ENCODE measurements at places on chromosomes 4 and X.

- no peak overlapping the region for H3K27ac ChIP-seq
- H3K4me3 ChIP-seq, result no peak overlapping the region
- no peaks in the 10 kb centered on the region for H3K36me3 ChIP-seq
- H3K4me1 ChIP-seq, result peaks cover 15% of the 10 kb centered on the region
- no peak for DNase-seq
- no peaks in the 10 kb centered on the region for H3K27me3 ChIP-seq
These were observed 184.2 kb downstream of the GASK1B start for GRCh38 chr4:157988641-157989040.

DNA sequence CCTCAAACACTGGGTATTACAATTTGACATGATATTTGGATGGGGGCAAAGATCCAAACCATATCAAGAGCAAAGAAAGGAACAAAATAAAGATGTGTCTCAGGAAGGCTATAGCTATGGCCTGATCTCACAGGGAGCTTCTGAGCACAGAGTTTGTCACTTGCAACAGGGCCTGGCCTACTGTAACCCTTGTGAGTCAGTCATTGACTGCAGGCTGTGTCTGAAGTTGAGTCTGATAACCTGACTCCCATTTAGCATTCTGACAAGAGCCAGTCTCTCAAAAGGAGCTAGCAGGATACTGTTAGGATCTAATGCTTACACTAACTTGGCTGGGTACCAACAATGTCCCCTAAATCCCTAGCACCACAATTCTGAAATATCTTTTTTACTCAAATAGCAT lies 612.5 kb upstream of the TECRL start:
- no peaks in the 10 kb centered on the region for H3K4me1 ChIP-seq
- H3K27ac ChIP-seq, result no peak overlapping the region
- no peak for DNase-seq
- no peaks in the 10 kb centered on the region for H3K27me3 ChIP-seq
- no peaks in the 10 kb centered on the region for H3K36me3 ChIP-seq

- no peaks in the 10 kb centered on the region for H3K4me1 ChIP-seq
- no peaks in the 10 kb centered on the region for H3K27me3 ChIP-seq
- peak; percentile 29 for DNase-seq
- H3K27ac ChIP-seq, result no peak overlapping the region
- H3K4me3 ChIP-seq, result no peak overlapping the region
- H3K36me3 ChIP-seq, result no peaks in the 10 kb centered on the region
These were observed 219.7 kb downstream of the DCLK2 start for GRCh38 chr4:150297861-150298474.

- H3K4me3 ChIP-seq, result no peak overlapping the region
- no peaks in the 10 kb centered on the region for H3K27me3 ChIP-seq
These were observed 739.0 kb downstream of the GRID2 start for GRCh38 chr4:93042746-93043145.

DNA sequence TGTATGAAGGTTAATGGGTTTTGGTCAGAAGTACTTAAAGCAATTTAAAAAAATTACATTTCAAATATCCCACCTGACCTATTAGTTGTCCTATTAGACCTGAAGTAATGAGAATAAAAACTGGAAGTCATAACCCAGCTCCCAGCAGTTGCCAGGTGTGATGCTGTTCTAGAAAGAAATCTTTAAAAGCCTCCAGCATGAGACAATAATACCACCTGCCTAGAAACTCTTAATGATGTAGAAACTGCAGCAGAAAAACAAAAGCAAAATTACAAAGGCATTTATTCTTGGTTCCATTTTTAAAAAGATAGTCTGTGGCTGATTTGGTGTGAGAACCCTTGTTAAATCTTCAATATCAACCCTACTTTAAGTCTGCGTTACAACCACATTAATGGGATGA lies 1137.7 kb upstream of the TENM3 start:
- H3K36me3 ChIP-seq, result no peaks in the 10 kb centered on the region
- H3K4me1 ChIP-seq, result no peaks in the 10 kb centered on the region
- H3K4me3 ChIP-seq, result no peak overlapping the region
- no peaks in the 10 kb centered on the region for H3K27me3 ChIP-seq
- H3K27ac ChIP-seq, result no peak overlapping the region
- no peak for DNase-seq

DNA sequence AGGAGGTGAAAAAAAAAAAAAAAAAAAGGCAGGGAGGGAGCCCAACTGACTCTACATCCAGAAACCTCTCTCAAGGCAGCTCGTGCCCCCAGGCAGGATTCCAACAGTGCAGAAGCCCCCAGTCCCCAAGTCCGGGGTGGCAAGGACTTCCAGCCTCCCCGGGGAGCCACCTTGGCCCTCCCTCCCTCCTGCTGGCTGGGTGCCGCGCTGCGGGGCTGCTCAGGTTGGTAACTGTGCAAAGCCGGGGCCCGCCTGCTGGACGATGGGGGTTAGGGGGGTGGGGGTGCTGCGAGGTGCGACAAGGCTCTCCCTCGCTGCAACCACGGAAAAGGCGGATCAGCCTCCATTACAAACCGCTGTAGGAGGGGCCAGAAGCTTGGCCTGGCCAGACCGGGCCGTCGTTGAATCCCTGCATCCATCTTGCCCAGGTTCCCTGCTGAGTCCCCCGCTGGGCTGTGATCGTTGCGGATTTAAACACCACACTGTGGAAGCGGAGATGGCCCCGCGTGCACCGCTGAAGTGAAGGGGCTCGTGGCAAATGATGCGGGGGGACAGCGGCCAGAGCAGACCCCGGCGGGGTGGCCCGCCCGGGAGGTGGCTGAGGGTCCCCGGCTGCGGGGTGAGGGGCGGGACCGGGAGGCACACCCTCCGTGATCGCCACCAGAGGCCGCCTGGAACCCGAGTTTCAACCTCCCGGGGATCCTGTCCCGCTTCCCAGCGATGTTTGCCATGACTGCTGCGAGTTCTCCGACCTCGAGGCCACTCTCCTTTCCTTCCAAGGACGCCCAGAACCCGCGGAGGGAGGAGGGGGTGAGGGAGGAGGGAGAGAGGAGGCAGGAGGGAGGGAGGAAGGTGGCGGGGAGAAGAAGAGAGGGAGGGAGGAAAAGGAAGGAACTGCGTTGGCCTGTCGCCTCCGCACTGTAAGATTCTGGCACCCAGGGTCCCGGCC lies 58.0 kb upstream of the DDX3X start:
- H3K4me3 ChIP-seq, result peak overlapping the region; percentile 2
- no peaks in the 10 kb centered on the region for H3K36me3 ChIP-seq
- DNase-seq, result peak; percentile 51
- peaks cover 5% of the 10 kb centered on the region for H3K4me1 ChIP-seq
- H3K27ac ChIP-seq, result peak overlapping the region; percentile 38
- H3K27me3 ChIP-seq, result no peaks in the 10 kb centered on the region

DNA sequence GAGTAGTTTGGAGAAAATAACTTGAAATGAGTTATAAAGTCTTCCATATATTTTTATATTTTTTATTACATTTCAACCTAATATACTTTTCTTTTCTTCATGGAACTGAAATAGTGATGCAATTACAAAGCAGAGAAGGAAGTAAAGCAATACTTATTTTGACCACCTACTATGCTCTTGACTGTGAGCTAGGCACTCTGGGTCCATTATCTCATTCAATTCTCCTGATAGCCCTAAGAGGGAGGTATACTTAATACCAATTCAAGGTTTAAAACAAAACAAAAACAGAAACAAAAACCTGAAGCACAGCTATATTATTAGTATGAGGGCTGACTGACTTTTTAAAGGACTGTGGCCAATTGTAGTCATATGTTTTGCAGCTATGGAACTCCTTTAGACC lies 193.5 kb downstream of the MAD2L1 start:
- DNase-seq, result no peak
- no peak overlapping the region for H3K27ac ChIP-seq
- H3K4me1 ChIP-seq, result peaks cover 17% of the 10 kb centered on the region
- no peak overlapping the region for H3K4me3 ChIP-seq

DNA sequence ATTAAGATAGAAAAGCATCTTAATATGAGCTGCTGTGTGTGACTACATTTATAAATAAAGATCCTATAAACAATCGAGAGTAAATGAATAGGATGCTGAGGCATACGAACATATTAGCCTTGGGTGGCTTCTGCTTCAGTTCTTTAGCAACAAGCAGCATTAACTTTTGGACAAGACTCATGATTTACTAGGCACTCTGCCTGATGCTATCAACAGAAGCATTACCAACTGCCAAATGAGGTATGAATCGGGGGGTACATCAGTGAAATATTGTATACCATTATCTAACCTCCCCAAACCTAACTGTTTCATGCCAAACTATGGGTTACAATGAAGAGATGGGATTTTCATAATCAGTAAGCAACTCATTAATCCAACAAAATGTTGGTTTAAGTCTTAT lies 113.1 kb downstream of the RAB28 start:
- no peaks in the 10 kb centered on the region for H3K36me3 ChIP-seq
- no peaks in the 10 kb centered on the region for H3K4me1 ChIP-seq
- no peak overlapping the region for H3K27ac ChIP-seq
- H3K27me3 ChIP-seq, result no peaks in the 10 kb centered on the region

DNA sequence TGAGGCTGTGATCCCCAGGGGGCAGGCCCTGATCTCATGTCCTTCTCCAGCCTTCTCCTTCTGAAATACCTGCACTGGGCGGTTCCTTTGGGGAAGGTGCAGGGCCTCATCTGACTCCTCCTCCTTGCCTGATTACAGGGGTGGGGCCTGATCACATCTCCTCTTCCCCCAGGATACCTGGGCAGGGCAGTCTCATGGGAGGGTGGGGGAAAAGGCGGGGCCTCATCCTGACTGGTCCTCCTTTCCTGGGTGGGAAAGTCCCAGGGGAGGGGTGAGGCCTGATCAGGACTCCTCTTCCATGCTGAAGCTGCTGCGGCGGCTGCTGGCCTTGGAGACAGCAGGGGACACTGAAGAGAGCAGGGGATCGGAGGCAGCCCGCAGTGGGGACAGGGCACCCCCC lies 13.3 kb downstream of the TFE3 start:
- H3K4me3 ChIP-seq, result no peak overlapping the region
- DNase-seq, result no peak
- no peak overlapping the region for H3K27ac ChIP-seq
- H3K27me3 ChIP-seq, result no peaks in the 10 kb centered on the region
- H3K4me1 ChIP-seq, result no peaks in the 10 kb centered on the region
- no peaks in the 10 kb centered on the region for H3K36me3 ChIP-seq

GRCh38 chrX:77960567-77960966 lies 8.9 kb downstream of the PGAM4 start:
- H3K27ac ChIP-seq, result no peak overlapping the region
- no peaks in the 10 kb centered on the region for H3K36me3 ChIP-seq
- DNase-seq, result no peak
- no peaks in the 10 kb centered on the region for H3K4me1 ChIP-seq

GRCh38 chrX:68183612-68184214 lies 249.6 kb downstream of the OPHN1 start:
- no peaks in the 10 kb centered on the region for H3K4me1 ChIP-seq
- H3K4me3 ChIP-seq, result no peak overlapping the region
- no peak for DNase-seq

DNA sequence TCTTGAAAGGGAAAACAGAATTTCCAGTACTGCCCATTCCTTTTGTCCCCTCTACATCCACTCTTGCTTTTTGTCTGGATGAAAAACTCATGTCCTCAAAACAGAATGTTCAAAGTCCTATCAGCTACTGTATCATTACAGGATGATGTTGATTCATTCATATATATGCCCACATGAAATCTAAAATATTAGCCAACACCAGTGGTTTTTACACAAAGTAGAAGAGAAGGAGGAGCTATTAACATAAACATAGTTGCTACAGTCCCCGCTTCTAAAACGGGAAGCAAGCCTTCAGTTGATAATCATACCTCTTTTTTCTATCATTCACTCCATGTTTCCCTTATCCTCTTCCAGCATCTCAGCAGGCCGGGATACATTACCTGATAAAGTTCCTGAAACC lies 7.7 kb upstream of the THOC2 start:
- no peak overlapping the region for H3K27ac ChIP-seq
- H3K27me3 ChIP-seq, result no peaks in the 10 kb centered on the region
- DNase-seq, result no peak
- no peaks in the 10 kb centered on the region for H3K36me3 ChIP-seq
- H3K4me3 ChIP-seq, result no peak overlapping the region

GRCh38 chrX:25754399-25754798 lies 383.7 kb upstream of the MAGEB18 start:
- H3K27ac ChIP-seq, result no peak overlapping the region
- no peaks in the 10 kb centered on the region for H3K27me3 ChIP-seq
- no peak for DNase-seq

DNA sequence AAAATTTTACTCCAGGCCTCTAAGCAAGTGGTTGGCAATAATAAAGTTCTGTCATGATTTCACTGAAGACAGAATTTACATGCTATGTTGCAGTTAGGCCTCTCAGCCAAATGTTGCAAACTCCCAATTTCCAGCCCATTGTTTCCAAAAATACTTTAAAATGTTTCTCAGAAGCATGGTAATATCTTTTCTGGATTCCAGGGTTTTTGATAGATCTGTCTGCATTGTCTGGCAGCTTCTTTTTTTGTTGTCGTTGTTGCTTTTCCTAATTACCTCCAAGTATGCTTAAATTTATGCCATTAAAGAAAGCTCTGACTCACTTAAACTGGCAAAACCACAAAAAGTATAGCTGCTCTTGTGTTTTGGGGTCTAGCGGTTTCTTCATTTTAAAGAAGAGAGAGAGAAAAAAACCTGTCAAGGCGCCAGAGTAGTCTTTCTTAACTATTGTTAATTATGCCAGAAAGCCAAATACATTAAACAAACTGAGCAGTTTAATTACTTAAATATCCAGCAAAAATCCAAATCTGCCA lies 97.0 kb downstream of the AGTR2 start:
- no peak for DNase-seq
- H3K36me3 ChIP-seq, result no peaks in the 10 kb centered on the region
- no peak overlapping the region for H3K4me3 ChIP-seq
- no peak overlapping the region for H3K27ac ChIP-seq

- peaks cover 23% of the 10 kb centered on the region for H3K4me1 ChIP-seq
- H3K4me3 ChIP-seq, result peak overlapping the region; percentile 81
- peak overlapping the region; percentile 94 for H3K27ac ChIP-seq
- no peaks in the 10 kb centered on the region for H3K36me3 ChIP-seq
These were observed 616 bp downstream of the WDR1 start for GRCh38 chr4:10115797-10116568.

DNA sequence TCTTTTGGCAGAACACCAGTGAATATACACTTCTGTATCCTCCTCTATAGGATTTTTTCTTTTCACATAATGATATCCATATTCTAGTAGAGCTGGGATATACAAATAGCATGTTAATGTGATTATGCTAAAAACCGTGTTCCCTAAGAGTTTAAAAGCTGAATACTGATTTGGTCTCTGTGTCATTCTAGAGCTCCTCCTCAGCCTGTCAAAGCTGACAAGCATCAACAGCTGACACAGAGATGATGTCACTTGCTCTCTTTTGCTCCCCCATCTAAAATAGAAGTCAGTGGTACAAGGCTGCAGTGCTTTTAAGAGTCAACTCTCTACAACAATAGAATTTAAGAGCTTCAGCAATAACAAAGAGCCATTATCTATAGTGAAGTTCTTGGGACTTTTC lies 17.1 kb upstream of the HERC3 start:
- no peak overlapping the region for H3K27ac ChIP-seq
- H3K4me3 ChIP-seq, result no peak overlapping the region
- no peaks in the 10 kb centered on the region for H3K36me3 ChIP-seq
- no peak for DNase-seq

- H3K36me3 ChIP-seq, result no peaks in the 10 kb centered on the region
- H3K27ac ChIP-seq, result no peak overlapping the region
- no peak overlapping the region for H3K4me3 ChIP-seq
These were observed 173.2 kb upstream of the TBL1X start for GRCh38 chrX:9291629-9292028.

All from body of pancreas (tissue), 4 donors.